HTR-8/SVneo (cell line): ENCODE measurements at places on chromosomes 1 and 21.

- peak; percentile 12 for DNase-seq
Observed at GRCh38 chr1:222124602-222125001, 382.7 kb upstream of the DUSP10 start.

DNA sequence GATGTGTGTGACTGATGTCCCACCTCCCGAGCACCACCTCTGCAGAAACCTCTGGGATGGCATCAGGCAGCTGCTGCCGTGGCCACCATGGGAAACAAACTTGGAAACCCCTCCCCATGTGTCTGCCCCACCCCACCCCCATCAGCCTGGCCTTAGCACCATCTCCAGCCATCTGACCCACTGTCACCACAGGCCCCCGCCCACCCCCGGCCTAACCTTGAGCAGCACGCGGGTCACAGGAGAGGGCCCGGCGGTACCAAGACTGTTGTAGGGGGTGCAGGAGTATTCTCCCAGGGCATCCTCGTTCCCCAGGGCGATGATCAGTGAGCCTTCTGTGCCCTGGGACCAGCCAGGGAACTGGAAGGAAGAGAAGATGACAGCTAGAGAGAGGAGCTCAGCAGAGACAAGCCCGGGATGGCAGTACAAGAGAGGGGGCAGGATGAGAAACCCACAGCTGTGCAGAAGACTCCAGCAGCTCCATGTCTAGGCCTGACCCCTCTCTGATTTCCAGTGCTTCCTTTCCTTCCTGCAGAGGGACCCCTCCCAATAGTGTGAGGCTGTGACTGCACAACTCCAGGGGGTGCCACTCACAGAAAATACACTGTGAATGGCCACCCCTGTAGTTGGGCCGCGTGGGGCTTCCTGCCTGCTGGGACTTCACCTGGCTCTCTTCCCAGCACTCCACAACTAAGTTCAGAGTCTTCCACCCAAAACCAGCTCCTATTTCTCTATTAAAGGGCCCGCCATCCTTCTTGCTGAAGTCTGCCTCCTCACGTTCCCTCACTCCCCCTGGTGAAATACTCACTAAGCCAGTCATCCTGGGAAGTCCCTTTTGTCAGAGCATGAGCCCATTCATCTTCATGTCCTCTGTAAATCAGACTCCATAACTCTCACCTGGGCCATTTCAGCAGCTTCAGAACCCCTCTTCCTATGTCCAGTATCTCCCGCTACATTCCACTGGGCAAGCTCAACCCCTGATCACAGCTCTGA is 7.3 kb upstream of the TAGLN2 start:
- DNase-seq: no peak

GRCh38 chr1:236020359-236021219 is 44.3 kb downstream of the NID1 start:
- no peak for DNase-seq

DNA sequence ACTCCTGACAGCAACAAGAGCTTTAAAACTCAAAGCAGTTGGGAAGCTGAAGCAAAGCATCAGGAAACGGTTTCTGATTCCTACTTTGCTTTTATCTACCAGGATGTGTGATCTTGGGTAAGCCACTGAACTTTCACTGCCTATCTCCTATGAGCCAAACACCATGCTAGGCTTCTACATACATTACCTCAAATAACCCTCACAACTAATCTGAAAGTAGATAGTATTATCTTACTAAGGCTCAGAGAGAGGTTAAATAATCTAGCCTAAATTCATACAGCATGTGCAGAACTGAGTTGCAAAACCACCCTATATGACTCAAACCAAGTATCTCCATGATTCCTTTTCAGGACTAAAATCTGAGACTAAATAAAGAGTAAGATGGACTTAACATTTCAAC is 83.8 kb downstream of the EVI5 start:
- no peak for DNase-seq

DNA sequence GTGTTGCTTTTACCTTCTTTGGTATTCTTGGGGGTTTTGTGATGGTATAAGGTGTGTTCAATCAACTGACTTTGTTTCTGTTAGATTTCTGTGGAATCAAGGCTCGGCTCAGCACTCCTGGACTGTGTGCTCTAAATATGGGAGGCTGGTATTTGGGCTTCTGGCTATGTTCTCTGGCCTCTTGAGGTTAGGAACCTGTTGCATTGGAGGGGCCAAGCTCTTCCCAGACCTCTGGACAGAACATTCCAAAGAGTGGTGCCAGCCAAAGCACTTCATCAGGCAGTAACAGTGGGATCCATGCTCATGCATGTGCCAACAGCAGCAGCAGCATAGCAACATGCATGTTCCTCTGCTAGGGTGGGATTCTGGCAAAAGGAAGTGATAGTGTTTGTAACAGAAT is 8.3 kb downstream of the KRTAP19-7 start:
- DNase-seq: no peak

DNA sequence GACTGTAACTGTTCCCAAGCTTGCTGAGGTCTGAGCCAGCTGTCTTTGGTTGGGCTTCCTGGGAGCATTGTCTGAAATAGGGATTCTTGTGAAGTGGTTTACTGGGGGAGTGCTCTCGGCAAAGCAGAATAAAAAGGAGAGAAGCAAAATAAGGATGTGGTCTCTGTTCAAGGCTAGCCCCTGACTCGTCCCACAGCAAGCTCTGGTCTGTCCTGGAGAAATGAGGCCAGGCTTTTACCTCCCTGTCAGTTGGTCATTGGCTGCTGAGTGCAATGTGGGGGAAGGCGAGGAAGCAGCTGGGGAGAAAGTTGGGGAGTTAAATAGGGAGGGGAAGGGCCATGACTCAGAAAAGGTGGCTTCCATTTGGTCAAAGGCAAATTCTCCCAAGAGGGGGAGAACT is 303.9 kb upstream of the DUSP10 start:
- DNase-seq: no peak

DNA sequence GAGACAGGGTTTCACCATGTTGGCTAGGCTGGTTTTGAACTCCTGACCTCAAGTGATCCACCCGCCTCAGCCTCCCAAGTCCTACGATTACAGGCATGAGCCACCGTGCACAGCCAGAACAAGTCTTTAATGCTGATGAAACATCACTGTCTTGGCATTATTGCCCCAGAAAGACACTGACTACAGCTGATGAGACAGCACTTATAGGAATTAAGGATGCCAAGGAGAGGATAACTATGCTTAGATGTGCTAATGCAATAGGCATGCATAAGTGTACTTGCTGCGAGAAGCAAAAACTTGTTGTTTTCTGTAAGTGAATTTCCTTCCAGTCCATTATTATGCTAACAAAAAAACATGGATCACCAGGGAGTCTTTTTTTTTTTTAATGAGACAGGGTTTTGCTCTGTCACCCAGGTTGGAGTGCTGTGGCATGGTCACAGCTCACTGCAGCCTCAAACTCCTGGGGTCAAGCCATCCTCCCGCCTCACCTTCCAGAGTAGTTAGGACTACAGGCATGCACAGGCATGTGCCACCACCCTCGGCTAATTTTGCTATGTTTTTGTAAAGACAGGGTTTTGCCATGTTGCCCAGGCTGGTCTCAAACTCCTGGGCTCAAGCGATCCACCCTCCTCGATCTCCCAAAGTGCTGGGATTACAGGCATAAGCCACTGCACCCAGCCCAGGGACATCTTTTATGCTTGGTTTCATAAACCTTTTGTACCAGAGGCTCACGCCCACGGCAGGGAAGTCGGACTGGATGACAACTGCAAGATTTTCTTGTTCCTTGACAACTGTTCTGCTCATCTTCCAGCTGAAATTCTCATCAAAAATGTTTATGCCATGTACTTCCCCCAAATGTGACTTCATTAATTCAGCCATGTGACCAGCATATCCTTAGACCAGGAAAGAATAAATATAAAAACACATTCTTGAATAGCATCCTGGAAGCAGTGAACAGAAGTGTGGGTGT is 23.1 kb downstream of the RHEX start:
- no peak for DNase-seq

- no peak for DNase-seq
Observed at GRCh38 chr1:36835017-36835695, 199.2 kb downstream of the GRIK3 start.

DNA sequence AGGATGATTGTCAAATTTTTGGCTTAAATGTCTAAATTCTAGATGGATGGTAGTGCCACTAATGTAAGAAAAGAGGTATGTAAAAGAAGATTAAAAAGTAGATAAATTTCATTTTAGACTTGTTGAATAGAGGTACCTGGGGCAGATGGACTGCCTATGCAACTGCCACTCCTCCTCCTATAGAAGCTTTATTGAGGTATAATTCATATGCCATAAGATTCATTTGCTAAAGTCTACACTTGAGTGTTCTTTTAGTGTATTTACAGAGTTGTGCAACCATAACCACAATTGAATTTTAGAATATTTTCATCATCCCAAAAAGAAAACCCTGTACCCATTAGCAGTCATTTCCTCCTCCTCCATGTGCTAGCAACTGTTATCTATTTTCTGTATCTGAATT is 70.6 kb downstream of the FNBP1L start:
- no peak for DNase-seq

- no peak for DNase-seq
Observed at GRCh38 chr1:156832434-156832833, 15.8 kb upstream of the SH2D2A start.

GRCh38 chr1:206704226-206704625 is 19.5 kb downstream of the MAPKAPK2 start:
- DNase-seq: no peak

GRCh38 chr1:234645964-234646363 is 36.0 kb upstream of the IRF2BP2 start:
- no peak for DNase-seq

GRCh38 chr1:93000751-93001175 is 39.5 kb upstream of the DIPK1A start:
- no peak for DNase-seq

DNA sequence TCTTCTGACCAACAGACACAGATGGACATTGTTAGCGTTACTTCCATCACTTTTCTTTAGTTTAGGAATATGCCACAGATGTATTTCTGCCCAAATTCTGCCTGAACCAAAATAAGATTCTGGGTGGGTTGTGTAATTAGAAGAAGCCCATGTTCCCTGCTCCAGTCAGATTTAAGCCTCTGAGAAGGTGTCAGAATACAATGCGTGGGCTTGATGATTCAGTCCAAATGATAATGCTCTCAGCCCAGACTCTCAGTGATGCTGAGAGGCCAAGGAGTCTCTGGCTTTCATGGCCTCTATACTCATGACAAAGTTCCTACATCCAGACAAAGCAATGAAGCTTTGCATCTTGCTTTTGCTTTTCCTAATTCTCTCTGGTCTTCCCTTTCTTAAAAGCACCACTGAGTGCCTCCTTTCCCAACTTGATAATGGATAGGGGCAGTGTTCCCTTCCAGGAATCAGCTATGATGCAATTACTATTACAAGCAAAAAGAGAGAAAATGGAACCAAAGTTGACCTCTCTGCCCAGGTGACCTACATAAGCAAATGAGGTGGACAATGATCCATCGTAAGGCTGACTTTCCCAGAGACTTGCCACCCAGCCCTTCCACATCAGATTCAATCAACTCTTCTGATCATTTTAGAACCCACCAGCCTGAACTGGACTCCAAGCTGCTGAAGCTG is 8.8 kb downstream of the SEC16B start:
- DNase-seq: no peak

DNA sequence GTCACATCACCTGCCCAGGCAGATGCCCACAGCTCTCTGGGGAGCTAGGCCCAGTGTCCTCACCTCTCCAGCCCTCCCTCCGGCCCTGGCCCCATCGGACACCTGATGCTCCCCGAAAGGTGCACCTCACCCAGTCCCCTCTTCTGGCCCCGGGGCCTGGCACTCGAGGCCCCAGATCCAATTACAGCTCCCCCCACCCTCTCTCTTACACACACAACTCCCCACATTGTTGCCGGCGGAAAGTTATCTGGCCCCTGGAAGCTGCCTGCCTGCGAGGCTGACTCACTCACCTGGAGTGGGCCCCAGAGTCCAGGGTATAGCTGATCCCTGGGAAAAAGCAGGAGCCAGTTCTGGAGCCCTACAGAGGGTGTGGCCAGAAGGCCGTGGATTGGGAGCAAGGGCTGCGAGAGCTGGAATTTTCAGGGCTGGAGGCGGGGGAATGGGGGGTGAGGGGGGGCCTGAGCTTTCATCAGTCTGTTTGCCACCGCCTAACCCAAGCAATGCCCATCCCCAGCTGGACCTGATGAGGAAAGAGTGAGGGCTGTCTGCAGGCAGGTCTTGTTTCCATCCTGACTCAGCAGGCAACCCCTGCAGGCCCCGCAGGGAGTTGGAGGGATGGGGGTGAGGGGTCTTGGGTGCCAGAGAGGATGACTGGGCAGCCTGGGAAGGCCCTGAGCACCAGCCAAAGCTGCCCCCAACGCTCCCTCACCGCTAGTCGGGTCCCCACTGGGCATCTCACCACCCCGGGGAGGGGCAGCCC is 948 bp downstream of the FBXO2 start:
- DNase-seq: peak; percentile 81

- no peak for DNase-seq
Observed at GRCh38 chr1:205351984-205352713, 4.6 kb downstream of the KLHDC8A start.

- no peak for DNase-seq
Observed at GRCh38 chr21:38498057-38498833, at the start of gene ERG. Gene ERG (minus strand): TSS chr21:38498477. CDS start chr21:38498380, 97 bp downstream.
